ENCODE measurements at places on chromosomes 16 and 17.

DNA sequence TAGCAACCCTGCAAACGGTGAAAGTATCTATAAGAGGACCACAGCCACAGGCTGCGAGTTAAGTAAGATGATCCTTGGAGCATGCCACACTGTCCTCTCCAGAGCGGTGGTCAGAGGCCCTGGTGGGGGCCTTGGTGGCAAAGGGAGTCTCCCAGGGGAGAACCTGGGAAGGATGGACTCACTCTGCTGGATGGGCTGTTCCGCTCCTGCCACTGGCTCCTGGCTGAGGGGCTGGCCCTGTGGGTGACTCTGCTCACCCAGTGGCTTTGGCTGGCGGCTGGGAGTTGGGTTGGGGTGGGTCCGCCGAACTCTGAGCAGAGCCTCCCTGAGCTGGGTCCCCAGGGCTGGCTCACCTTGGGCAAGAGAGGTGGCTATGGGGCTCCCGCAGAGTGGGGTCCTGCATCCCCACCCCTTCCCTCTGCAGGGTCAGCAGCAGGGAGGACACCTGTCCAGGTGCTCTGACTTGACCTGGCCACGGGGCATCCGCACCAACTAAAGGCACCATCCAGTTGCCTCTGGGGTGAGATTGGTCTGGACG is 7.3 kb downstream of the CDK5R1 start:
- DNase-seq, result no peak

GRCh38 chr16:86299882-86300610 is 210.3 kb upstream of the FOXF1 start:
- DNase-seq, result no peak

- DNase-seq, result no peak
These were observed 6.5 kb upstream of the ZNF469 start for GRCh38 chr16:88375996-88376834.

DNA sequence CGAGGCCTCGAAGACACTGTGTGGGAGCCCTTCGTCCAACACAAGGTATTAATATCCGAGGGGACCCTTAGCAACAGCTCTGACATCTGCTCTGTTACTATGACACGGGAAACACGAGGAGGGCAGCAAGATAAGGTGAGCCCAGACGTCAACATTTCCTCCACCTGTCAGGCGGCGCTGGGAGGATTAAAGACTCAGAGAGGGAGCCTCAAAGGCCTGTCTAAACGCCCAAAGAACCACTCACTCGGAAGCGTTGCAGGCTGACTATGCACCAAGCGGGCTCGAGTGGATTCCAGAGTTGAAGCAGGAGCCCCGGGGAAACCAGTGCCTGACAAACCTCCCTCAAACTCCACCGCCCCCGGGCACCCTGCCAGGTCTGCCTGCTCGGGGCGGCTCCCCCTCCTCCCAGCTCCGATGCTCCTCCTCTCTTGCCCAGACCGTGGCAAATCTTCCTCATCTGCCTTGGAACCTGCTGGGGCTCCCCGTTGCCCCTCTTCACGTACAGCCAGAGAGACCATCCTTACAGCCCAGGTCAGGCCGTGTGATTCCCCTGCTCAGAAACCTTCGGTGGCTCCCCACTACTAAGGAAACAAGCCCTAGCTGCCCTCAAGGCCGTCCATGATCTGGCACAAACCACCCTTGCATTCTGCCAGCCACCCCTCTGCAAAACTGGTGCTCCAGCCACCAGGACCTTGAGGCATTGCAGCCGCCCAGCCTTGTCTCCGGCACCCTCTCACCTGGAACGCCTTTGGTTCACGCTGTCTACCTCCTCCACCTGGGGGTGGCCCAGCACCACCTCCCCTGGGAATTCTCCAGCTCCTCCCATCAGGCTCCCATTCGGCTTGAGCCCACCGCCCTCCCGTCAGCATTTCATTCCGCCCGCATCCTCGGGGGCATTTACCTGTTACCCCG is 16.2 kb downstream of the RPH3AL start:
- DNase-seq, result no peak

DNA sequence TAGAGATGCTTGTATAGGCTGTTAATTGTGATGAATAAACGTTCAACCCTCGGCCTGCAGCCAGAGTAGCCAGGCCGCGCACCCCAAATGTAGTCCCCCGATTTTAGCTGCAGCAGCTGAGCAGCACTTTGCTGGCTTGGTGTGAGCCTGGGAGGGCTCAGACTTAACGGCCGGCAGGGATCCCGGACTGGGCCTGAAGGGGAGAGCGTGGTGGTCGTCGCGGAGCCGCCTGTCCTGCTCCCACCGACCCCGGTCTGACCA is 11.9 kb downstream of the ZNF629 start:
- no peak for DNase-seq

- no peak for DNase-seq
These were observed 44.5 kb upstream of the CDYL2 start for GRCh38 chr16:80848862-80849261.

DNA sequence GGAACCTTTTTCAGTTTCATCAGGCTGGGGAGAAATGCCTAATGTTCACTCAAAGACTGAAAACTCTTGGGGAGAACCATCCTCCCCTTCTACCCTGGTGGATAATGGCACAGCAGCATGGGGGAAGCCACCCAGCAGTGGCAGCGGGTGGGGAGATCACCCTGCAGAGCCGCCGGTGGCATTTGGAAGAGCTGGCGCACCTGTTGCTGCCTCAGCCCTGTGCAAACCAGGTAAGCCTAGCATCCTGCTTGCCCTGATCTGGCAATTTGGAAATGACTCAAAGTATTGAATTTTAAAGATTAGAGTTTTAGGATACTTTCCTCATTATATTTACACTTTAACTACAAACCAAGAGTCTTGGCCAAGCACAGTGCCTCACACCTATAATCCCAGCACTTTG is 63.8 kb downstream of the TMC6 start:
- no peak for DNase-seq

DNA sequence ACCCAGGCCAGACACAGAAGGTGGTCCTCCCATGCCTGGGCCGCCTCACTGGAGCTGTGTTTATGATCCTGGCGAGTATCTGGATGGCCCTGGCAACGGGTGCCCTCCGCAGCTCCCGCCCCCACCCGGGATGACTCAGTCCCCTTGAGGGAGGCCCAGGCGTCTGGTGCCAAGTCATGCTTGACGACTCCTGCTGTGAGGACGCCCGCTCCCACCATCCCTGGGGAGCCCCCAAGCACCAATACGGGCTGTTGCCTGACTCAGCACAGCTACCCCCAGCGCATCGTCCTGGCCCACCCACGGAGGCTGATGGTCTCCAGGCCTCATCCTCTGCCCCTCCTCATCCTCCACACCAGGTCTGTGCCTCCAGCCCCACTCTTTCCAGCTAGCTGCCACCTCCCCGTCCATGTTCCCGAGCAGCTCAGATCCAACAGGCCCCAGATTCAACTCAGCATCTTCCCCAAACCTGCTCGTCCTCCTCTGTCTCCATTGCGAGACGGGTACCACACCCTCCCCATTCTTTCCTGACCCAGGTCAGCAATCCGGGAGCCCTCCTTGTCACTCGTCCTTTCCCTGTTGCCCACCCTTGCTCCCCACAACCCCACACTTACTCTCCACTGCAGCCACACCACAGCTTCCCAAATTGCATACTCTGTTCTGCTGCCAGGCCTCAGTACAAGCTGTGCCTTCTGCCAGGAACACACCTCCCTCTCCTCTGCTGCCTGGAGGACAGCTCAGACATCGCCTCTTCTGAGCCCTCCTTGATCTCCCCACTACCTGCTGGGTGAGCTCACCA is 2.6 kb downstream of the CAMKK1 start:
- no peak for DNase-seq

GRCh38 chr16:81496742-81497141 is 52.1 kb downstream of the CMIP start:
- no peak for DNase-seq

GRCh38 chr17:51739245-51739886 is 419.1 kb downstream of the CA10 start:
- no peak for DNase-seq

DNA sequence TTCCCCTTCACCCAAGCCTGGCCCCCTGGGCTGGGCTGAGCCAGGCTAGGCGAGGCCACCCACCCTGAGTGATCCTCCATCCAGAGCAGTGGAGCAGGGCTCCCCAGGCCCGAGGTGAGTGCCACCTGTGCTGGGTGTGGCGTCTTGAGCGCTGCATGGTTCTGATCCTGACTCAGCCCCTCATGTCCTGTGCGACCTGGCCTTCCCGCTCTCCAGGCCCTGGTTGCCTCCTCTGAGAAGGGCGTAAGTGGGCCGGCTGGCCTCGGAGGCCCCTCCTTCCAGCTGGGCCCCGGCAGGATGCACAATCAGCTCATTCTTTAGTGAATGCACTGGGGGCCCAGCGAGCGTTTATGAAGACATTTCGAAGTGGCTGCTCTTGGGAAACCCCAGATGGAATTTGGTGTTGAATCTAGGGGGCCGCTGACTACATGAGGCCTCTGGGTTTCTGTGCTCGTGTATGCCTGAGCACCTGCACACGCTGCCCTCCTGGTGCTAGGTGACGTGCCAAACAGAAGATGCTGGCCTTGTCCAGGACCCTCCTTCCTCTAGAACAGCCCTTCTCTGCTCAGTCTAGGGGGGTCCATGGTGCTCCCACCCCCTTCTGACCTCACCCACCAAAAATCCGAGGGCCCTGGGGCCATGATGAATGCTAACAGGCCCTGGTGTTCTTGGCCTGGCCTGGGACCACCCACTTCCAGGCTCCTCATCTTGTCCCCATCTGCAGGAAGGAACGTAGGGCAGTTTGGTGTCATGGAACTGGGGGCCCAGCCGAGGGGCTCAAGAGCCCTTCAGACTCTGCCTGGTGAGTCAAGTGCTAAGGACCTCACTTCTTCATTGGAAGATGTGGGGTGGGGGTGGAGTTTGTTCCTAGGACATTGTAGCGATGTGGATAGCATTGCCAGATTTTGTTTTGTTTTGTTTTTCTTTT is 3.6 kb upstream of the TMEM92 start:
- DNase-seq, result no peak

DNA sequence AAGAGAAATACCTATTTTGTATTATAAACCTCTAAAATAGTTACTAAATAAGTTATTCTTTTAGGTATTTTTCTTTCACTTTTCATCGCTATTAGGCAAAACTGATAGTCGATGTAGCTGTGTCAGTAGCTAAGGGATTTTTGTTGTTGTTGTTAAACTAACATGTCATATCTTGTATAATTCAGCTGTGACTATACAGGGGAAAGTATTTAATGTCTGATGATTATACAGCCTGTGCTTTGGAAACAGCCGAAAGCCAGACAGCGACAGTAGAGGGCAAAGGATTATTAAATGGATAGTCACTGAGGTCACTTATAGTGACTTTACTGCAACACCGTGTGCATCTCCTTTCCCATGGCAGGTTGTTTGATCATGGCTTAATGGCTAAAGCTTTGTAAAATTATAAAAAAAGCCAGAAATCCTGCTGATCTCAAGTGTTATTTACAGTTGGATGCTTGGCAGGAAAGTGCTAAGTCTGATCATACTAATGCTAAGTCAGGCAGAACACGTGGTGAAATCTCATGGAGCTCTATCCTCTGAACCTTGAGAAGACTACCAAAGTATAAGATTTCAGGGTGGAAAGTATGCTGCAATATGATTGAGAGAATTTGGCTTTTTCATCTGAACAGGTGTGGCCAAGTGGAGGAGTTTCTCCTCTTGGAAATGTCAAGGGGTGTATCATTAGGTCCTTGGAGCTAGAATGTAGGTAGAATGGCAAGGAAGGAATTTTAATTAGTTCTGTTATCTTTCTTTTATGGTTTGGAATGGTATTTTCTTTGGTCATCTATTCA is 88.4 kb downstream of the FTO start:
- DNase-seq, result no peak

DNA sequence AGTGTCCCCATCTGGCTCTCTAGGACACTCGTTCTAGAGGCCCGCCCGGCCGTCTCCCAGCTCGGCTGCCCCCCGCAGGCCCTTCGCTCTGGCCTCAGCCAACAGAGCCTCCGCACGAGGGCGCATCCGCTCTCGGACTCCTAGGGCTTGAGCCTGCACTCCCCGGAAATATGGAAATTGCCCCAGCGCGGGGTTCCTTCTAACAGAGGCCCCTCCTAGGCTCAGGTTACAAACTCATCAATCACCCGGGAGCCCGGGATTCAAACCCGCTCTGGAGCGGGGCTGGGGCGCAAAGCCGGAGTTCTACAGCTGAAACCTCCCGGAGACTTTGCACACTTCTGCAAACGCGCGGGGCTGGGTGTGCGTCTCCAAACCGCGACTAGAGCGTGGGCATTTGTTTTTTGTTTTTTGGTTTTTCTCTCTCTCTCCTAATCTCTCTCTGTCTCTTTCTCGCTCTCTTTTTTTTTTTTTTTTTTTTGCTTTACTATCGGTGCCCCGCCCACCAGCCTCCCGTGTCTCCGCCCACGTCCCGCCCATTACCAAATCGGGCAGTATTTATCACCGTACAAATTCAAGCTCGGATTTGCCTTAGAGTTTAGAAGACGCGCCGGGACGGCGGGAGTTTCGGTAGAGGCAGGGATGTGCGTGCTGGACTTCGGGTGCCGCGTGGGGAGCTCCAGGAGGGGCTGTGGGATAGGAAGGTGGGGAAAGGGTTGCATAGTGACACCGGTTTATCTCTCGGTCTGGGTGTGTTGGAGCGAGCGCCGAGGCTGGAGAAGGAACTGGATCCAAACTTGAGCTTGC is 2.4 kb upstream of the FOXL1 start:
- DNase-seq, result peak; percentile 36

GRCh38 chr17:75371981-75372380 is 33.5 kb downstream of the GRB2 start:
- peak; percentile 57 for DNase-seq

- DNase-seq, result peak; percentile 29
These were observed 650 bp downstream of the KIAA0753 start for GRCh38 chr17:6639586-6640535.

DNA sequence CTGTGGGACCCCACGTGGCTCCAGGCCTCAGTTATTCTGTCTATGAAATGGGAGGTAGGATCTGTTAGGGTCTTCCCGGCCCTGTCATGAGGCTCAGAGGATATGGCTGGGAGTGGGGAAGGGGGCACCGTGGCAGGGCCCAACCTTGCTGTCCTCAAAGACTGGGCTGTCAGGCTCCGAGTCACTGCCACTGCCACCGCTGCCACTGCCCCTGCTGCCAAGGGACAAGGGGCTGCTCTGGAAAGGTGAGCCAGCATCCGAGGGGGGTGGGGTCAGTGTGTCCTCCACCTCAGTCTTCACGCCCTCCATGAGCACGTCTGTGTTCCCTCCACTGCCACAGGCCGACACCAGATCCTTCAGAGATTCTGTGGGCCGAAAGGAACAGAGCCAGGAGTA is 19.2 kb downstream of the SREBF1 start:
- no peak for DNase-seq

Data from activated CD4-positive, alpha-beta T cell treated with anti-CD3 and anti-CD28 coated beads, Interleukin-2, Interleukin-4, amounts not matched to agents 100 ng/mL and 50 ng/mL, durations not matched to agents 16 hours and 8 hours (primary cell).